ENCODE measurements at places on chromosomes 3 and 15. TPM values are rescaled to one million over a fixed set of nuclear protein-coding genes. Genes with fewer than 3 reads are reported as not detected.
A peak's percentile ranks its signal among the peaks of the same experiment; 100 is the strongest.

- no peak for DNase-seq
Observed at GRCh38 chr3:158912188-158912587, 110.3 kb downstream of the MFSD1 start.

The ARGFX gene
- total RNA-seq = not detected

GRCh38 chr3:134846084-134846483 is 51.0 kb downstream of the EPHB1 start:
- peak; percentile 14 for DNase-seq

GRCh38 chr3:37290551-37290950 is 116.2 kb upstream of the LRRFIP2 start:
- DNase-seq = no peak

DNA sequence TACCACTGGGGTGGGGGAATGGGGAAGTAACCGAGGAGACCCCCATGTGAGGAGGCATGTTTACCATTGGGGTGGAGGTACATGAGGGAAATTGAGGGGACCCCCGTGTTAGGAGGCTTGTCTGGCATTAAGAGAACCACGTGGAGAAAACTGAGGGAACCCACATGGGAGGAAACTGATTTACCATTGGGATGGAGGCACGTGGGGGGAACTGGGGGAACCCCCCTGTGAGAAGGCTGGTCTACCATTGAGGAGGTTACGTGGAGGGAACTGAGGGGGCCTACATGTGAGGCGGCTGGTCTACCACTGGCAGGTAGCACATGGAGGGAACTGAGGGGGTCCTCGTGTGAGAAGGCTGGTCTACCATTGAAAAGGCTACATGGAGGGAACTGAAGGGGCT is 159.4 kb downstream of the FBLN2 start:
- DNase-seq = no peak

The GRAMD1C gene
- total RNA-seq = 0.70 TPM

The RSL24D1 gene
- 38.4 TPM for total RNA-seq

The PAQR5 gene
- 0.16 TPM for total RNA-seq

GRCh38 chr3:125418306-125418705 is 43.2 kb upstream of the ZNF148 start:
- no peak for DNase-seq

The RHOV gene
- total RNA-seq = 0.13 TPM

- no peak for DNase-seq
Observed at GRCh38 chr3:158731486-158731885, 771 bp downstream of the RARRES1 start.

GRCh38 chr3:174639970-174640369 is 219.2 kb upstream of the NAALADL2 start:
- DNase-seq = no peak

GRCh38 chr3:30768703-30769550 is 125.5 kb downstream of the GADL1 start:
- DNase-seq = no peak

- no peak for DNase-seq
Observed at GRCh38 chr15:80789796-80790195, 10.6 kb downstream of the CEMIP start.

Measured in cardiac septum (tissue), 1 donor.